ENCODE measurements at places on chromosomes 3 and 15.

DNA sequence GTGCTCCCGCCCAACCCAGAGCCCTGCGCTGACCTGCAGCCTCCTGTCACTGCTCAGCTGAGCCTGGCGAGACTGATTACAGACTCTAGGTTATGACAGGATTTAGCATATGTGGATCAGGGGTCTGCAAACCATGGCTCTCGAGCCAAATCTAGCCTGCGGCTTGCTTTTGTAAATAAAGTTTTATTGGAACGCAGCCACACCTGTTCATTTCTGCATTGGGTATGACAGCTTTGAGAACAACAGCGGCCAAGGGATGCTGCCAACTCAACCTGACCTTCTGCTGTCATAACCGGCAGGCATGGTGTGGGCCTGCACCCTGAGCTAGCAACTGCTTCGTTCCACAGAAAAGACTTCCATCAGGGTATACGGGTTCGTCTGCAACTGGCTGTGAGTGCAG, 50.5 kb upstream of the IQSEC1 start:
- DNase-seq = no peak

- DNase-seq = peak; percentile 67
Measured at GRCh38 chr15:71806452-71806931, 3.9 kb upstream of the NR2E3 start.

DNA sequence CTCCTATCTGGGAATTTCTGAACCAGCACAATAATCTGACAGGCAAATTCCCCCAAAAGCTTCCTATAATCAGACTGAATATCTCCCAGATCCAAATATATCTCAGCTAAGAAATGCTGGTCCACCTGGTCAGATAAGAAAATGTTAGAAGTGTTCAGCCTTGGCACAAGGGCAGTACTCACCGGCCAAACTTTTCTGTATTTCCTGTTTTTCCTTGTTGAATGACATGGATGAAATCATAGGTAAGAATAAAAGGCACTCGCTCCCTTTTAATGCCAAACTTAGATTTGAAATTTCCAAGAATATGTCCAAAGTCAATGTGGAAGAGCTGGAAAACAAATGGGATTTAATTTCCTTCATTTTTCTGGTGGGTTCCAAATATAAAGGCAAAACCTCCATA, 48.9 kb downstream of the FAIM start:
- DNase-seq = no peak

DNA sequence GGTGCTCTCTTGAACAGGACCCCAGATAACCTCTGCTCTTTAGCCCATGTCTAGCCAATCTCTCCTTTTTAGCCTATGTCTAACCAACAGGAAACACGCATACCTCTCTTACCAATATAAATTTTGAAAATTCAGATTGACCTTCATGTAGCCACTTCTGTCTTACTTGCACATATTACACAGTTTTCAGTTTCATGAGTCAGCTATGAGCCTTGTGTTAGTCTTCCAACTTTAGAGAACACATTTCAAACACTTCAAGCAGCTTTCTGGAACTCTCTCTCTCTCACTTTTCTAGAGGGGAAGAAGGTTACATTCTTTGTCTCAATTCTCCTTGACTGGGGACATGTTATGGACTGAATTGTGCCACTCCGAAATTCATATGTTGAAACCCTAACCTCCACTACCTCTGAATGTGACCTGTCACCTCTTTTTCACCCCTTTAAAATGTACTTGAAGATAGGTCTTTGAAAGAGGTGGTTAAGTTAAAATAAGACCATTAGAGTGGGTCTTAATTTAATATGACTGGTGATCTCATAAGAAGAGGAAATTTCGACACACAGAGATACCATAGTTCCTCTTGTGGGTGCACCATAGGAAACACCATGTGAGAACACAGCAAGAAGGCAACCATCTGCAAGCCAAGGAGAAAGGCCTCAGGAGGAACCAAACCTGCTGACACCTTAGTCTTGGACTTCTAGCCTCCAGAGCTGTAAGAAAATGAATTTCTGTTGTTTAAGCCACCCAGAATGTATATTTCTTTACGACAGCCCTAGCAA, 480.3 kb upstream of the ALCAM start:
- no peak for DNase-seq

DNA sequence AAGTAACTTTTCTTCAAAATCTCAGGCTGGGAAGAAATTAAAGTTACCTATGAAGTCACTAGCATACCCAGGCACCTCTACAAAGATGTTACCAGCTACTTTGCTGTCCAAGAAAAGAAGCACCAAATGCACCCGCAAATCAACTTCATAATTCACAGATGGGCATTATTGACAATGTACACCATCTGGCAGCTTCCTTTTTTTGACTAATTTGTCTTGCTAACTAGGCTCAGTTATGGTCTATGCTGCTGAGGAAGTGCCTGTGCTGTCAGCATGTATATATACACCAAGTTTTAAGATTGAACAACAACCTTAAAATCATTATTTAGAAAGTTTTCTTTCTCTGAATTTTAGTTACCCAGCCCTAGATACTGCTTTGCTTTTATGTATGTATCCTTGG, 93.8 kb downstream of the NSUN3 start:
- no peak for DNase-seq

GRCh38 chr3:111890051-111890580, 31.1 kb downstream of the PHLDB2 start:
- DNase-seq = no peak

DNA sequence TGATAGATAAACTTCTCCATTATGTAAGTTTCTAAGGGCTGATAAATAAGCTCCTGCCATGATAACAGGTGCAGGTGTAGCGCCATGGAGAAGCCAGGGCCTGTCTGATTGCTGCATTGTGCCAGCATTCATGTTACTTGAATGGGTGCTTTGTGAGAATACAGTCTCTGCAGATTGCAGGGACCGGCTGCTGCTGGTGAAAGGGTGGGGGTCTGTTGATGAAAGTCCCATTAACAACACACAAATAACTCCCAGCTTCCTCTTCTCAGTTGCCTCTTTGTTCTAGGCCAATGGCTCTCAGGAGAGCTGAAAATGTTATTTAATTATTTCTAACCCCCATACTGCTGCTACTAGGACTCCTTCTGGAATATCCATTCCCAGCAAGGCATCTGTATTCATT, 77.2 kb downstream of the RTP4 start:
- DNase-seq = no peak

- DNase-seq = no peak
Measured at GRCh38 chr3:45509768-45510129, 84.8 kb upstream of the LIMD1 start.

GRCh38 chr3:25493786-25494185, 65.7 kb downstream of the RARB start:
- no peak for DNase-seq

- DNase-seq = peak; percentile 63
Measured at GRCh38 chr15:84816694-84817465, at the start of gene ALPK3. Gene ALPK3 (plus strand): TSS chr15:84817356. CDS start chr15:84817453, 97 bp downstream.

DNA sequence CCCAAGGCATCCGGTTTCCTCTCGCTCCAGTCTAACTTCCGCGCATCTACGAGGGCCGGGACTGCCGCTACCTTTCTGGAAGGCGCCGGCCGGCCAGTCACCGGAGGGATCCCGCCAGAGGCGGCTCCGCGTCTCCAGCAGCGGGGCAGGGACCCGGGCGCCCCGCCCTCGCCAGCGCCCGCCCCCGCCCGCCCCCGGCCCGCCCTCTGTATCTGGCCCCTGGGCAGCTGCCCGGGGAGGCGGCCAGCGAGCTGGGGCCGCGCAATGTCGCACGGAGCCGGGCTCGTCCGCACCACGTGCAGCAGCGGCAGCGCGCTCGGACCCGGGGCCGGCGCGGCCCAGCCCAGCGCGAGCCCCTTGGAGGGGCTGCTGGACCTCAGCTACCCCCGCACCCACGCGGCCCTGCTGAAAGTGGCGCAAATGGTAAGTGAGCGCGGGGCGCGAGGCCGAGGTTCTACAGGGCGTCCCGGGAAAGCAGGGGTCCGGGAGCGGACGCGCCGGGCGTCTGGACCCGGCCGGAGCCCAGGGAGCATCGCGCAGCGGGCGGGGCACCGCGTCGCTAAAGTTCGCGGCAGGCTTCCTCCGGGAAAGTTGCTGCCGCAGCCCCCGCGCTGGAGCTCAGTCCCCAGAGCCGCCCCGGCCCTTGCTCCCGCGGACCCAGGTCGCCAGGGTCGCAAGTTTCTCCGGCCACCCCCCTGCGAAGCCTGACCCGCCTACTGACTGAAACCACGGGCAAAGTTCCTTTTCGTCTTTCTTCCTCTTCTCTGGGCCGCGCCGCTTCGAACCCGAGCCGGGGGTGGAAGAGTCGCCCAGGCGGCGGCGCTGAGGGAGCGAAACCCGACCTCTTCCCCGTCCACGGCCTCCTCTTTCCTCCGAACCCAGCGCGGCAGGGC, at the start of gene CMTM7:
Gene CMTM7 (plus strand): TSS at position 211 of the 893 bp plus-strand sequence. CDS start 54 bp downstream, at position 265.
- DNase-seq = peak; percentile 79

DNA sequence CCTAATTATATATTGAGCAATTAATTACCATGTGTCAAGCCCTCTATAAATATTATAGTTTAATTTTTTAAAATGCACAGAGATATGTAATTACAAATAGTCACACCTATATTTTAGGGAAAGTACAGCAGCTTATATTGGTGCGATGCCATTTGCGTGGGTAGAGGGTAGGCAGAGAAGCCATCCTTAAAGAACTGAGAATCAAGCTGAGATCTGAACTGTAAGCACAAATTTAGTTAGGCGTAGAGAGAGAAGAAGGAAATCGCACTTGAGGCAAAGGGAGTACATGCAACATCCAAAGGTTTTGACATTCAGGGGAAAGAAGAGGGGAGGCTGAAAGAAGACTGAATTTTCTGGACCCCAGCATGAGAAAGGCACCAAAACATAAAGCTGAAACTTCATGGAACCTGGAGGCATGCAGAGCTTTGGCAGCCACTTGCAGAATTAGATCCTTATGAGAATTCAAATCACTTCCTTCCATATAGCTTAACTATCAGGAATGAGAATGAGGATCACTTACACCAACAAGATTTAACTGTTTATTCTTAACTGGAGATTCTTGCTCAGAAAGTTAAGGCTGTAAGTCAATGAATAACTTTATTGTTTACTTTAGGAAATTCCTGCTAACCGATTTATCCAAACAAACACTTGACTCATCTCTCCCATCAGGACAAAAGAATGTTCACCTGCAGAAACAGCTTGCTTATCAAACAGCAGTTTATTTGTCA, 114.3 kb downstream of the TGFBR2 start:
- DNase-seq = no peak

GRCh38 chr3:27905625-27906024, 183.5 kb upstream of the EOMES start:
- no peak for DNase-seq

GRCh38 chr15:73558529-73558928, 74.7 kb downstream of the NPTN start:
- no peak for DNase-seq

- DNase-seq = no peak
Measured at GRCh38 chr3:113285226-113285625, 73.9 kb downstream of the BOC start.

DNA sequence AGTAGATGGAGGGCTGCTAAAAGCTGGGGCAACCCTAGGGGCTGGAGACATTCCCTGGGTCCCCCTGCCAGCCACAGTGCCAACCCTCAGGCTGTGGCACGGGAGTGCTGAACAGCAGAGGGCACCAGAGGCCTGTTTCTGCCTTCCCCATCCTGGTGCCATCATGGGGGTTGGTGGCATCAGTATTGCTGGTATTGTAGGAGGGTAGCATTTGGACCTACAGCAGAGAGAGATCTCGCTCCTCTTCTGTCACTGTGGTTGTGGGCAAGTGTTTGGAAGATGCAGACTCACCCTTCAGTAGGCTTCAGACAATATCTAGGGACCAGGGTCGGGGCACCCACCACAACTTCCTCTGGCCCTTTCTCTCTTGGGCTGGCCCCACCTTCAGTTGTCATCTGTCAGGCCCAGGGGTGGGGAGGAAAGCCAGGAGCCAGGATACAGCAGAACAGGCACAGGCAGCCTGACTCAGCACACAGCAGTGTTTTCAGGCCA, 123.5 kb downstream of the RPLP1 start:
- peak; percentile 55 for DNase-seq

GRCh38 chr3:155983834-155984474, 113.5 kb downstream of the GMPS start:
- DNase-seq = no peak

DNA sequence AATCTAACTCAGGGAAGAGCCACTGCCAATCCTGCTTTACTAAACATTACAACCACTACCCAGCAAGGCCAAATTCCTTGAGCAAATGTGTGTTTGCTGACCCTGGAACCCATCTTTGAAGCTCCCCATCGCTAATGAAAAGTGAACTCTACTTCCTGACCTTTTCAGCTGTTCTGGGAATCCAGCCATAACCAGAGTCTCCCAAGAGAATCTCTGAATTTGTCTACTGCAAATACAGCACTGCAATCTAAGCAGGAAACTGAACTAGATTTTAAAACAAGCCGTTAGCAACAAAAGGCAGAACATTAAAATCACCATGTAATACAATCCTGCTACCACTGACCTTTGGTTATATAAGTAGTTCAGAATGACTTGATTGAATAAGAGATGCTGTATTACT, 309.2 kb downstream of the MAGI1 start:
- DNase-seq = no peak

DNA sequence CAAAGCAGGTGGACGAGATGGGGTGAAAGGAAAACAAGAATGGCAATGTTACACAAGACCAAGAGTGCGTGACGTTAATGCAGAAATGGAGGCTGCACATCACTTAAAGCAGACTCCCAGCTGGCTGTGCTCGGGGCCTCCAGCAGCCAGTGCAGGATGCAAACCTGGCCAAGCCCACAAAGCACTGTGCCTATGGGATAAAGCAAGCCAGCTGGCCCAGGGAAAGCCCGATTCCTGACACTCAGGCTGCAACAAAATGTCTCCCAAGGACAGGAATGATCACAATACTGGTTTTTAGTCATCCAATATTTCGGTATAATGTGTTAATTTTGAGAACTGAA, 86.2 kb downstream of the SEC22A start:
- DNase-seq = no peak

- no peak for DNase-seq
Measured at GRCh38 chr3:120693439-120694171, 11.6 kb upstream of the HGD start.

DNA sequence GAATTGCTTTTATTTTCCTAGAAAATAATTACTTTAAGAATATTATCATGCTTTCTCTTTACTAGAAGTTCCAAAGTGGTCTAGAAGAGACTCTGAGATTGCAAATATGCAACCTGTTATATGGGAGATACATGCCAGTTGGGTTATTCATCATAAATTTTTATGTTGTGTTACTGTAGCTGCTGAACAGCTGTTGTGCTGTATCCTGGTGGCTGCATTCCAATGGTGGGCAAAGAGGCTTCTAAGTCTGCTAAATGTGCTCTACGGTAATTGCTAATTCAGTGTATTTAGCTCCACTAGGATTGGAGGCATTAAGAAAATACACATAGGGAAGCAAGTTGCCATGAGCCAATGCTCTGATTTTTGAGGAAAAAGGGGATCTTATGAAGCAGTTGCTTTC, 409.0 kb downstream of the TUSC7 start:
- DNase-seq = no peak

DNA sequence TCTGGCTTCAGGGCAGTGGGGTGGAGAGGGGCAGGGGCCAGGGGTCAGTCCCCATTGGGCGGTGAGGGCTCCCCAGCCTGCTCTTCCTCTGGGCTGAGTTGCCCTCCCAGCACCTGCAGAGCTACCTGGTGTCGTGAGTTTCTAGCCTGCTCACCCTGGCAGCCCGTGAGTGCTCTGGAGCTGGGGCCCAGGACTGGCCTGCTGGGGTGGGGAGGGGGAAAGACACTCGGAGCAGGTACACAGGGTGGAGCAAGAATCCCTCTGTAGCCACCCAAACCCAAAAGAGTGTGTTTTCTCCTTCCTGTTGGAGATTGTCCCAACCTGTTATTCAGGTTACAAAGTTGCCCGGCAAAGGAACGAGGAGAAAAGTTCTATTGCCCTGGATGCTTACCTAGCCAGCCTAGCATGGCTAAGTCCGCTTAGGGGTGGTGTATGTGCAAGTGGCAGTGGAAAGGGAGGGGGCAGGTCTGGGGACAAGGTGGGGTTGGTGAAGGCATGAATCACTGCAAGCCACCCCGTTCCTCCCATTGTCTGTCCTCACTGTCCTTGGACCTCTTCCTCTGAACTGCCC, 8.9 kb downstream of the FAM3D start:
- DNase-seq = no peak
